Stimulated activated CD4-positive, alpha-beta T cell treated with anti-CD3 and anti-CD28 coated beads, Interleukin-4, amount 100 ng/mL, for 1 hour (primary cell): ENCODE measurements at places on chromosomes 12 and 14.

DNA sequence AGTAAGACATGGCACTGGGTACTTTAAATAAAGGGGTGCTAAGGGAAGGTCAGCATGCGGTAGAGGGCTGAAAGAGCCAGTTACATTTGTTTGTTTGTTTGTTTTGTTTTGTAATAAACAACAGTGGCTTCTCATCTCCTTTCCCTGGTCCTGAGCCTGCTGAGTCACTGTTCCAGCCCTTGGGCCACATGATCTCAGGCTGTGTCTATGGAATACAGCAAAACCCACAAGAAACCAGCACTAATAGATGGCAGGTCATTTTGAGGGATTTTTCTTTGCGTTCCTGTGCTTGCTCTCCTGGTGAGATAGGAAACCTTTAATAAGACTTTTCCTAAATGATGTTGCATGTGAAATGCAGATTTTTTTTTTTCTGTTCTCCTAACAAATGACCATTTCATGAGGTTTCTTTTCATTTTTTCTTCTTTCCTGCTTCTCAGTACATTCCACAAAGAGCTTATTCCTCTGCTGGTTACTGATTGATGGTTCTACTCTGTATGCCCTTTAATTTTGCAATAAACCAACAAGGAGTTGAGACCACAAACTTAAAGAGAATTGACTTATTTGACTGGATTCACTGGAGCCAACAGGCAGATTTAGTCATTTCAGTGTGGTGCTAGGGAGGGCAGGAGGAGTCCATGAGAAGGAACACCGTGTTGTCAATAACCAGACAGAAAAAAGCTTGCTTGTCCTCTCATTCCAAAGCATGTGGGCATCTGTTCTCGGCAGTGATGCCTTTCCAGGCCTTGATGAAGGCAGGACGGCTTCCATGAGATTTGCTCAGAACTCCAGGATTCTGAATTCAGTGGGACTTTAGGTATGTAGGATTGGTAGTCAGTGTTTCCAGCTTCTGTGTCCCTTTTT is 459.2 kb downstream of the RAD51B start:
- DNase-seq = no peak

DNA sequence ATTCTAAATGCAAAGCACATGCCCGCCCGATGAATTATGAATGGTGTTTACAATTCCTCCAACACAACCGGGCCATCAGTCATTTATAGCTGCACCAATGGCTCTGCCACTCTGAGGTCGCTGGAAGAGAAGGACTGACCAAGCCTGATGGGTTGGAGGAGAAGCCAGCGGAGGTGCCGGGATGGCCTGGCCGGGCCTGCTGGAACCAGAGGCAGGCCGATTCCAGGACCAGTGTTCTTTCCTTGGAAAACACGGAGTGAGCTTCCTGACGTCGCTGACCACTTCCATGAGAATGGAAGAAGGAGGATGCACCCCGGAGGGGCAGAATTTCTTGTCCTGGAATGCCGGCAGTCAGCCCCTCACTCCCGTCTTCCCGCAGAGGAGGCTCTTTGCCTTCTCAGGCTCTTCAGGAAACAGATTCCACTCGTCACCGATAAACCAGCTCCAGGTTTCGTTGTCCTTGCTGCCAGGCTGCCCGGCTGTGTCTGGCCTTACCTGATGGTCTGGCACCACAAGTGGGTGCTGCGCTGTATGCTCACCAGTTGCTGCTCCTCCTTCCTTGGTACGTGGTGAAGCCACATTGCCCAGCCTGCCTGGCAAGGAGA is 358.5 kb upstream of the SFSWAP start:
- no peak for DNase-seq

- DNase-seq = no peak
Observed at GRCh38 chr12:69055280-69055679, 122.3 kb upstream of the CPM start.

GRCh38 chr14:105069871-105070759 is 4.9 kb upstream of the GPR132 start:
- no peak for DNase-seq

GRCh38 chr12:69835081-69835480 is 10.1 kb downstream of the MYRFL start:
- no peak for DNase-seq

DNA sequence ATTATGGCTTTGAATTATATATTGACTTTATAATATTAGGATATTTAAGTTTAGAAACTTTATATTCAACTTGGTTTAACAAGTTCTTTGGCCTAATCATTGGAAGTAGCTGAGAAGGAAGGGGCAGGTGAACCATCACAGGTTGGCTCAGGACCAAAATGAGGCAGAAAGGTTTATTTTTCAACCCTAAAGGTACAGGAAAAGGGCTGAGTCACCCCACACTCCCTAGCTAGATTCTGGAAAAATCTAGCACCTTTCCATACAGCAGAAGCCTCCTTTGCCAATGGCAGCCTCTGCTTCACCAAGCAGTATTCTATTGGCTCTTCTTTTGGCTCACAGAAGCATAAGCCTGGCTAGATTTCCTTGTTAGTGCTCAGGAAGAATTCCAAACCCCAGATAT is 19.3 kb upstream of the MED6 start:
- DNase-seq = no peak

DNA sequence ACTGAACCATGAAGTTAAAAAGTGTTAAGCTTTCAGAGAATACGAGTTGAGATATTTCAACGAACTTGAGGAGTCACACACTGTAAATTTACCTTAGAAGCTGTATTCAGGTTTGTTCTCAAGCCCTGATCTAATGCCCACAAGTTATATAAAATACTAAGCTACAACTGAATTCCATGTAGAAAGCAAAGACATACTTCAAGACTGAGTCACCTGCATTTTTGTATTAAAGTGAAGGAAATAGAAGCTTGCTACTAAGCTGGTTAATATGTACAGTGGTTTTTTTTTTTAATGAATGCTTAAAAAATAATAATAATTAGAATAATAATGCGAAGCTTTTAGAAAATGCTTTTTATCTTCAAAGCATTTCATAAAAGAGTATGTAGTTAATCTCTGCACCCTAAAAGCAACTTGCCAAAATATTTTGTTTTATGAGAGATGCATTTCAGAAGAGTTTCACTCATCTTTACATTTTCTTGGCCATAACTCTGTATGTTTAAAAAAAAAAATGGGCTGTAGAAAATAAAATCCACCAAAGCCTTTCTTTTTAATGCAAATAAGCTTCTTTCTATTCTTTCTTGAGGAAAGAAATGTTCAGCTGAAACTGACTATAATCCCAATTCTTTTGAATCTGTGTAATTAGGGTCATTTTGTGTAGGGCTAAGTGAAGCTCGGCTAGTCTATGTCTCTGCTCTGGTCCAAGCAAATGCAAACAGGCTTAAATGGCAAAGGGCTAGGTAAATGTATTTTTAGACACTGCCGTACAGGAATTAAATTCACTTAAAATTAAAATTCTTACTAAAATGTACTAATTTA is 1047.5 kb upstream of the FLRT2 start:
- DNase-seq = no peak

DNA sequence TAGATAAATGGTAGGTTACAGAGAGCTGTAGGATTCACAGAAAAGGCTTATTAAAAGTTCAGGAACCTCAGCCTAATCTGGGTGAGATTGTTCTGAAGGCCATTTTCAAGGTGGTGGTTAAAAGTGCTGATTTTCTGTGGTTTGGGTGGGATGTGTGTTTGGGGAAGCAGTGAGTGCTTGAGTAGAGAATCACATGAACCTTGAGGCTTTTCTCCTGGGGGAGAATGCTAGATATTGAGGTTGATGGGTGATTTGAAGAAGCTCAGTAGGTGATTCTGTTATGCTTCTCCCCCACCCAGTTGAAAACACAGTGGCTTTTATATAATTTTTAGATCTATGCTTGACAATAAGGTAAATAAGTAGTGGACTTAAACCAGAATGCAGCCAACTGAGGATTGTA is 420.9 kb downstream of the PCNX1 start:
- no peak for DNase-seq

- DNase-seq = no peak
Observed at GRCh38 chr14:90849787-90850444, 33.7 kb upstream of the TTC7B start.

DNA sequence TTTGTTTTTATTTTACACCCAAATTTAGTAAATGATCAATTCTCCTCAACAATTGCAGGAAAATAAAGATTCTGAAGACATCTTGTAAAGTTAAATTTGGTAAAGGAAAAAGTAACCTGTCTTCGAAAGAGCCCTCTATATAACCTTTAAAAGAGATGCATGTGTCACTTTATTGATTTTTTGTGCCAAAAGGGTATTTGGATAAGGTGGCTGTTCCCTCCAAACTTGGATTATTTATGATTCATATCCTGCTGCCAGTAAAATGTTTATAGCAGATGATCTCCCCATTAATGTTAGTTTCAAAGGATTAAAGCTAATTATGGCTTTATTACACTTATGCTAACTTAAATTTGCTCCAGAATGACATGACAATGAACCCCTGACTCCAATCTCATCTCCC is 98.8 kb downstream of the DUSP6 start:
- DNase-seq = no peak

GRCh38 chr12:79690142-79690637 is 574 bp downstream of the PAWR start:
- peak; percentile 3 for DNase-seq

GRCh38 chr14:55074662-55075061 is 23.2 kb downstream of the MAPK1IP1L start:
- no peak for DNase-seq

- DNase-seq = no peak
Observed at GRCh38 chr14:52033101-52033642, 35.7 kb downstream of the NID2 start.

- no peak for DNase-seq
Observed at GRCh38 chr14:30706704-30707103, 84.6 kb downstream of the SCFD1 start.

DNA sequence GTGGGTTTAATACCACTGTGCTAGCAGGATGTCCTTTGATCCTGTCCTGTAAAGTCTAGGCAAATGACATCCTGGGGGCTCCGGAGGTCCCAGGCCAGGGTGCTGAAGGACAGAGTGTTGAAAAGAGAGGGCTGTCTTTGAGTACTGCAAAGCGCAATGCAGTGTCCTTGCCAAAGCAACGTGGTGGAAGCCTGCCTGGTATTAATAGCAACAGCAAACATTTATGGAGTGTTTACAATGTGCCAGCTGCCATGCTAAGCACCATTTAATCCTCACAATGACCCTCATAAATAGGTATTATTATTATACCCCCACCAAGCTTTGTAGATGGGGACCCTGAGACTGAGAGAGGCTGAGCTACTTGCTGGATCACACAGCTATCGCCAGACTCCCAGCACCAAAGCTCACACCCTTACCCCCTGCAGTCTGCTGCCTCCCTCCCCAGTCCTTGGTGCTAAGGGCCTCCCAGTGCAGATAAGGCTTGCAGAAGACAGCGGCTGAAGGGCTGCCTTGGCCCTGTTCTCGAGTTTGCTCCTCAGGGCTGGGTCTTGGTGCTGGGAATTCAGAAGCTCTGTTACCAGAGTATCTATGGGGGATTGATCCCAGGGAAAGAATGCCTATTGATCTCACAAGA is 427.7 kb downstream of the FUT8 start:
- DNase-seq = no peak

- DNase-seq = no peak
Observed at GRCh38 chr12:128991716-128992115, 138.4 kb downstream of the GLT1D1 start.

- DNase-seq = no peak
Observed at GRCh38 chr14:106802413-106803364, 1276.3 kb downstream of the TMEM121 start.
